ENCODE measurements at places on chromosomes 5 and 9.
A peak's percentile ranks its signal among the peaks of the same experiment; 100 is the strongest.

DNA sequence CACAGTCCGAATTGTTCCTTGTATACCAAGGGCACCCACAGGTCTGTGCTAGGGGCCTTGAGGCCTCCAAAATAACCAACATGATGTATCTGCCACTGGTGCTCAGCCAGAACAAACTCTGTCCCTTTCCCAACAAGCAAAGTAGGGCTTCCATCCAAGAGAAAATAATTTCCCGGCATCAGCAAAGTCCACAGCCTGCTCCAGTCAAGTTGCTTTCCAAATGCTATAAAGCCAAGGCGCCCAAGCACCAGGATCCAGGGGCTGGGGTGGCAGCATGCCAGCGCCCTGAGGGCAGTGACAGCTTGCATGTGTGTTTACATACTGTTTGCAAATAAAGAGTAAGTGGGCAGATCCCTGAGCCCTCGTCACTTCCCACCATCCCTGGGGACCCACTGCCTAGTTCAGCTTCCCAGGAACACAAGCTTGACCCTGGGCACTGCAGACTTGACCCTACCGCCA lies 155.9 kb downstream of the ERCC6L2 start:
- DNase-seq = no peak

DNA sequence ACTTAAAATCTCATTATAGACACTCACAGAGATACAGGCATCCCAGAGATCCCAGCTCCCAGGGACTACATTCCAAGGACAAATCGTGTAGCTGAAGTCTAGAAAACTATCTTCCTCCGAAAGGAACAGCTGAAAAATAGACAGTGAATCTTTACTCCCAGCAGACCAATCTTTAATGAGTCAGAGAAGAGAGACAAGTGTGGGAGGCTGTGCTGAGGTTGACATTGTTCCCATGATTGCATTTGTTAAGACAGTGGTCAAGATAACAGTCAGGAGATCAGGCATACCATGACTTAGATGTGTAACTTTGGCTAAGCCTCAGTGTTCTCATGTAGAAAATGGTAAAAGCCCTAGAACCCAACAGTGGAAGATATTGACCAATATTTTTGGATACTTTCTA lies 120.7 kb downstream of the PAPPA start:
- peak; percentile 31 for DNase-seq

DNA sequence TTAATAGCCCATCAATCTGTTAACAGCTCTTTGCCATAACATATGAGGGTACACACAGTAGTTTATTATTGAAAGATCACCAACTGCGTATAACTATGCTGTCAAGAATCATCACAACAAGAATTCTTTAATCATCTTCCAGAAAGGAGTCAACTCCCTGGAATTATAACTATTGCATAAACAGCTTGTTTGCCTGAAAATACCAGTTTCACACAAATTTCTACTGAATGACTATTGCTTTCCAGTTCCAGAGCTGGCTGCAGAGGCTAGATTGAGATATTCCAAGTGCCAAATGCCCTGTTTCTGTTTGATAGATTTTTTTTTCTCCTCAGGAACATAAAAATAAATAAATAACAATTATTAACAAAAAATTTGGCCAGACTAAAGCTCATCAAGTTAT lies 444.7 kb downstream of the TLE1 start:
- DNase-seq = no peak

DNA sequence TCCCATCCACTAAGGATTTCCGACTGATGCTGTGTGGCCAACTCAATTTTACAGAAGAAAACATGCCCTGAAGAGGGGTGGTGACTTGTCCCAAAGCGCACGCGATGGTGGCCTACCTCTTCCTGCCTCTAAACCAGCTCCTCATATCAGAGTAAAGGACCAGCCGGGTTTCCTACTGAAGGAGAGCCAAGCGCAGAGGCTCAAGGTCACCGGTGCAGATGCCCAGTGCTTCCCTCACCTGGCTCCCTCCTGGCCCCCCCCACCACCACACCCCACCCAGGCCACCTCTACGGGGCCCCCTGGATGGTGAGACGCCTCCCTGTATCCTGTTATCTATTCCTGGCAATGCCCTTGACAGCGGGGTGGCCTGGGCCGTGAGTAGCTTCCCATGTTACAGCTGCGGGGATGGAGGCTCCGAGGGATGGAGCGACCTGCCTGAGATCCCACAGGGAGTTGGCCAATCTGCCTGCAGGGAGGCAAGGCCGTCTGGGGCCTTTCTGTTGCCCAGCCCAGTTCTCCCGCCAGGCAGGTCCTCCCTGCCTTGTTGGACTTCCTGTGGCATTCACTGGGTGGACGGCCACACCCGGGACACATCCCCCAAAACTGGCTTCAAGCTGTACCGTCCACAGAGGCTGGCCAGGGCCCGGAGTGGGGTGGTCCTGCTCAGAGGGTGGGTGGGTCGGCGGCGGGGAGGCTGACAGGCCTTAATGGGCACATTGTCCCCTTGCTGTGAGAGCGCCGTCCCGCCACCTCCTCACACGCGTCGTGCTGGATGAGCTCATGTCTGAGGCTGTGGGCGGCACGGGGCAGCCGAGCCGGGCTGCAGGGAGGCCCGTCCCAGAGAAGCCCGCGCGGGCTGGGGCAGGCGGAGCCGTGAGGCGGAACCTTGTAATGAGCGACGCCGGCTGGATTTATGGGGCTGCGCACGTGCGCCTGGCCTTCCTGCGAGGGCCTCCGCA lies 72.5 kb downstream of the MACROH2A1 start:
- peak; percentile 12 for DNase-seq
